IMR-90 (cell line): ENCODE measurements at places on chromosomes 4 and X. TPM values are rescaled to one million over a fixed set of nuclear protein-coding genes. Genes with fewer than 3 reads are reported as not detected.

DNA sequence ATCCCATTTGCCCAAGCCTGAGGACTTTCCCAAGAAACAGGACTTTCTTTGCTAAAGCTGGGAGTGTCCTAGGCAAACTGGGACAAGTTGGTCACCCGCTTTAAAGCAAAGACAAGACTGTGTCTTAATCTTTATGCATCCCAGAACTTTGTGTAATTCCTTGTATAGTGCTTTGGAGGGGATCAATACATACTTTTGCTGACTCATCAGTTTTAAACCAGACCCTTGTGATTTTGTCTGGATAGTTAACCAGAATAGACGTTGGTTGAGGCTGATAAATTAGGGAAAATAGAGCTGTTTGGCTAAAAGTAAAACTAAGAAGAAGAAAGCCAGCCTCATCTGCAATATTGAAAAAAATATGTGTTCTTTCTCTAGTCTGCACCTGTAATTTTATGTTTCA is 82.8 kb downstream of the IL1RAPL1 start:
- DNase-seq: no peak

DNA sequence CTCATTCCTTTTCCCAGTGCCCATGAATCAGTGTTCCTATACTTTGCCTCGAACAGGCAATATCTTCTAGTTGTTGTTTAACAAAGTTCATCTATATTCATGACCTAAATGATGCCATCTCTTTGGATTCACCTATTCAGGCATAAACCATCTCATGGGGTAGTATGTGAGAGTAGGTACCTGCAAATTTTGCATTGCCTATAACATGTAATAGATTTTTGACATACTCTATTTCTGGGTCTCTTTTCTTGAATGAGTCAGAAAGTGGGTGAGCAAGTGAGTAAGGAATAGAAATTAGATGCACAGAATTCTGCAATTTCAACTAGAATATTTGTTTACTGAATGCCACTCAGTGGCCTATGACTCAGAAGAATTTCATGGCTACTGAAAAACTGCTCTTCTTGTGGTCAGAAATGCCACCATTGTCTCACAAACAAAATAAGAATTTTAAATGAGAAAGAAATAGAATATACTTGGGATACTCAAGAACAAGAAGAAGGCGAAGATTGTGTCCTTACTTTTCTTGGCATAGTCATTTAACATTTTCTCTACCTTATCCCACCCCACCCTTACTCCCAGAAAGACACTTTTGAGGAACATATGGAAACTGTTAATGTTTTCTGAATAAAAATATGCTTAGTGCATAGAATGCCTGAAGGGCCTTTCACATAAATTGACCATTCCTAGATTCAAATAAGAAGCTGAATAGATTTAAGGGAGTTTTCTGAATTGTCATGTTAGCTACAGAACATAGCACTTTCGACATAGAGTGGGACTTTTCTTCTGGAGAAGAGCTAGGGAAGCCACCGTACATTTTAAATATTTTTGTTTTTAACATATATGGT is 86.8 kb downstream of the HHIP start:
- peak; percentile 4 for DNase-seq

GRCh38 chr4:19496756-19497155 is 754.9 kb upstream of the SLIT2 start:
- peak; percentile 63 for DNase-seq

GRCh38 chr4:186067757-186068385 is 1.1 kb upstream of the TLR3 start:
- DNase-seq: peak; percentile 19

- no peak for DNase-seq
Measured at GRCh38 chr4:144646523-144647094, 653 bp downstream of the HHIP start.

GRCh38 chr4:51870441-51871188 is 27.7 kb downstream of the DCUN1D4 start:
- DNase-seq: peak; percentile 56

DNA sequence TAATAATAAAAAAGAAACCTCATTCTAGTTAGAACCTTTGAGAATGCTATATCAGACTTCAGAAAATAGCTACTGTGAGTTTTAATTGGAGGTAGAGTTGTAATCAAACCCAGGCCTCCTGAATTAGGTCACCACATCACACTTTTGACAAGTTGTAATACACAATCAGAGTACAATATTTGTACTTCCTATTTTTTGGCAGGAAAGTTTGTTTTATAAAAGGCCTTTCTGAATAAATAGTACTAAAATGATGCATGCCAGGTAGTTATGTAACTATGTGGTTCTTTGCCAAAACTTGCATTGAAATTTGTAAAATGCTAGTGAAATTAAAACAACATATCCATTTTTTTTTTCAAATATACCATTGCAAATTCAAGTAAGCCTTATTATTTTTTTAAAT is 26.8 kb downstream of the ADH7 start:
- no peak for DNase-seq

DNA sequence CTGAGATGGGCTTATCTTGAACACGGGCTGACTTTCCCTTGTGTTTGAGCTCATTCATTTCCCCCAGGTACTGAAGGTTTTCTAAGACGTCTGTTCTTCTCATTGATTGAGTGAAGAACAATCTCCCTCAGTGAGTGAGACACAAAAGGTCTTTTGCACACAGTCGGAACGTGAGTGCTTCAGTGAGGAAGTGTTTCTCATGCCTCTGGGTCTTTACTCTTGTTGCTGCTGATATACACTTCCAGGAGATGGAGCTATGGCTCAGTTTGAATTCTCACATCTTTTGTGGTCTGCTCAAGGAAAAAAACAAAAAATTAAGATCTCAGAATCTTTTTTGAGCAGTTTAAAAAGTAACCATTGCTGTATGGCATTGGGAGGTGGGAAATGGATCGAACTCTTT is 981.9 kb upstream of the TENM3 start:
- peak; percentile 32 for DNase-seq

Gene PABPC1L2B
- not detected in 2 replicates for polyA plus RNA-seq

Gene COX7B
- polyA plus RNA-seq: 768 and 912 TPM in 2 replicates

Gene GIMD1
- polyA plus RNA-seq: 0.07 TPM in 1 of 2 replicates, not detected in the other
